ENCODE measurements at places on chromosomes 16 and 17.

DNA sequence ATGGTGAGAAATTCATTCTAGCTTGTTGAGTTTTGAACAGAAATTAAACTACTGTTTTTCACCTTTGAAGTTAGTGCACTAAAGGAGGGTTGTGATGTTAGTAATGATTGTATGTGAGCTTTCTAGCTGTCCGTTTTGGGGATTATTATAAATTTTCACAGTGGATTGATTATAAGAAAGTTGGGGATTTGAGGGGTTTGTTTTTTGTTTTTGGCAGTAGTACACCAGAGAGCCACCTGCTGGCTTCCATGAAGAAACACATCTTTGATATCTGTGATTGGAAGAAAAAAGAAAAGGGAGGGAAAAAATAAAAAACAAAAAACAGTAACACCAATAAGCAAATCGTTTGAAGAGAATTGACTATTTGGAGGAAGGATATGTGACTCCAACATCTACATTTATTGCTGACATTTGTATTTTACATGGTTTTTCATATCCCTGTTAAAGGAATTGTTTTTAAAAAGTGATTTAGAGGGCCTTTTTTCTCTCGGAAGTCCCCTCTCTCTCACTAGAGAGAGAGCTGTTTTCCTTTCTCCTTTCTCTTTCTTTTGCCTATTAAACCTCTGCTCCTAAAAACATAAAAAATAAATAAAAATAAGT, 1469.5 kb upstream of the GOT2 start:
- DNase-seq: peak; percentile 16

- peak; percentile 35 for DNase-seq
Observed at GRCh38 chr17:10156948-10157607, 41.3 kb downstream of the GAS7 start.

DNA sequence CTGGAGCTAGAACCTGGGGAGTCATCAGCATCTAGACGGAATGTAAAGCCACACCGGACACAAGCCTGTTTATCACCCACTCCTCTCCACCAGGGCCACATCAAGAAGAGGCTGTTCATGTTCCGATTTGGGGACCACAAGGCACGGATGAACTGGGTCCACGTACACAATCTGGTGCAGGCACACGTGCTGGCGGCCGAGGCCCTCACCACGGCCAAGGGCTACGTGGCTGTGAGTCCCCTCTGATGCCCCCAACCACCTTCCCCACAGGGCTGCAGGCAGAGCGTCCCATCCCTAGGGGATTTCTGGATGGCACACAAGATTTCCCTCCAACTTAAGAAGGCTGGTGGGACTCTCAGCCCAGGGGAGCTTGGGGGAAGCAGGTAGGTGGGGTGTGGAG, 19.1 kb downstream of the SDR42E2 start:
- DNase-seq: no peak

DNA sequence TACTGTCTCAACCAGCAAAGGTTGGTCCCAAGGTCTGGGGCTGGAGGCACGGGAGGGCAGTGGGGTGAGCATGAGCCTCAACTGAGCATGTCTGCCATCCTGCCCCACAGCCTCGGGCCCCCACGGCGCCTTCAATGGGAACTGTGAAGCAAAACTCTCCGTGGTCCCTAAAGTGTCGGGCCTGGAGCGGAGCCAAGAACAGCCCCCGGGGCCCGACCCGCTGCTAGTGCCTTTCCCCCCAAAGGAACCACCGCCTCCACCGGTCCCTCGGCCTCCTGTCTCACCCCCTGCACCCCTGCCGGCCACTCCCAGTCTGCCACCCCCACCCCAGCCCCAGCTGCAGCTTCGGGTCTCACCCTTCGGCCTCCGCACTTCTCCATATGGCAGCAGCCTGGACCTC, 4.2 kb downstream of the FBRS start:
- DNase-seq: no peak

DNA sequence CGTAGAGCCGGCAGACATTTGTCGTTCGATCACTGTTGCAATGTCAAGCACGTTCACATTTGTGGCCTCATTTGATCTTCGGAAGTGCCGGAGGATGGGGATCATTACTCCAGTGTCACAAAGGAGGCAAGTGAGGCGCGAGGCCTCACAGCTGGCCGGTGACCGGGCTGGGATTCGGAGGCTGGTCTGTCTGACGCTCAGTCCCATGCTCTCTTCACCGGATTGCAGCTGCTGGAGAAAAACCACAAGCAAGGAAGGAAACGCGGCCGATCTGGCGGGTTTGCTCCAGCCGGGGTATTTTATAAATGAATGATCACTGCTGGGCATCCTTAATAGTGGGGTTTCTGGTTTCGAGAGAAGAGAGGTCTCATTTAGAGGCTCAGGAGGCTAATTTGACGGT, 127.8 kb downstream of the OR1D5 start:
- DNase-seq: no peak

- DNase-seq: no peak
Observed at GRCh38 chr16:84606081-84606875, 11.6 kb downstream of the COTL1 start.

- DNase-seq: no peak
Observed at GRCh38 chr17:10579270-10579669, 29.8 kb upstream of the MYH2 start.

DNA sequence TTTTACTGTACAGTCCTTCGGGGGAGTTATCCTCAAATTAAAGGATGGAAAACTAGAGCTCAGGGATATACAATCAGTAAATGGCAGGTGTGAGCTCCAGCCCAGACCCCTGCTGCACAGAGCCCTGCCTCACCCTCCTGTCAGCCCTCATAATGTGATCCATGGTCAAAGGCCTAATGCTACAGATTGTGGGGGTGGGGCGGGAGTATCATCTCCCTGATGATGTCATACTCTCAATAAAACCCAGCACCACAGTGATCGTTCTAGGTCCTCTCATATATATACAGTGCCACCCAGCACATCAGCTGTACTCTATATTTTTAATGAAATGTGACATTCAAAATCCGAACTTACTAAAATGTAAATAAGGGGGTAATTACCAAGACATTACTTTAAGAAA, 61.5 kb downstream of the SLC39A11 start:
- DNase-seq: no peak

GRCh38 chr16:86042996-86043725, 144.2 kb downstream of the IRF8 start:
- no peak for DNase-seq

GRCh38 chr16:2692251-2692947, 10.1 kb downstream of the KCTD5 start:
- no peak for DNase-seq

DNA sequence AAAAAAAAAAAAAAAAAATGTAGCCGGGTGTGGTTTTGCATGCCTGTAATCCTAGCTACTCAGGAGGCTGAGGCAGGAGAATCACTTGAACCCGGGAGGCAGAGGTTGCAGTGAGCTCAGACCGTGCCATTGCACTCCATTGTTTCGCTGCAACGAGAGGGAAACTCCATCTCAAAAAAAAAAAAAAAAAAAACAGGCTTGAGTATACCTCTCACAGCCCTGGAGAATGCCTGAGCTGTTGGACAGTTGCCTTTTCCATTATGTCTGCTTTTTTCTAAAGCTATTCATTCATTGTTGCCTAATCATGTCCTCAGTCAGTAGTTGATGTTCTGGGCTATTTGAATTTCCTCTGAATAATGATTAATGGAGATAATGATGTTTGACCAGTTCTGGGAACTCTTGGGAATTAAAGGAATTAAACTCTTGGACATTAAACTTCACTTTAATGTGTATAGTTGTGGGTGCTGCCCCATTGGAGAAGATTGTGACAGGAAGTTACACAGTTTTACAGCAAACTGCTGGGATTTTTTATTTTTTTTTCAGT, 11.8 kb downstream of the HMOX2 start:
- DNase-seq: peak; percentile 31

DNA sequence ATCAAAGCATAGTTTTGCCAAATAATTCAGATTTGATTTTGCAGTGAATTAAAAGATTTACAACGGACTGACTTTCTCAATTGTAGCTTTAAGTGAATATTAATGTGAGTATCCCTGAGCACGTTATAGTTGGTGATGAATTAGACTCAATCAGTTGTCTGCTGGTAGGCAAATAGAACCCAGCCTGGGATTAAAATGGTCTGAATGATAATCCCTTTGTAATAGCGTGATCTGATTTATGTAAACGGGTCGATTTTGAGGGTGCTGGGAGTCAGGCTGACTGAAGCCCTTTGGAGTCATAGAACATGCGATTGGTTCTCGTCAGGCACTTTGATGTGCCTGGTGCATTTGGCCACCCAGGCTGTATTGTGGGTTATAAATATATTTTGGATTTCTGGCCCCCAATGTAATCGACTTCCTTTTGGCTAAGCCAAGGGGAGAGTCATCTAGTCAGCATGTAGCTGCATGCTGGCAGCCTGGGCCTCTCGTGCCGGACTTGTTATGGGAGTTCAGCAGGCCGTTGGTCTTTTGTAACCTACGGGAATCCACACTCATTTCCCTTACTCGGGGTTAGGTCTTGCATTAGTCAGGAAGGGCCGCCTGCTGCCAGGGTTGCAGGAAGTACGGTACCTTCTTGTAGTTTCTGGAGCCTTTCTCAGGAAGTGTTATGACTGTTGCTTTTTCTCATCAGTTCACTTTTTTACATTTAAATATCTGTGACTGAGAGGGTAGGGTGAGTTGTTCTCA, 5.4 kb downstream of the PGS1 start:
- DNase-seq: peak; percentile 96

DNA sequence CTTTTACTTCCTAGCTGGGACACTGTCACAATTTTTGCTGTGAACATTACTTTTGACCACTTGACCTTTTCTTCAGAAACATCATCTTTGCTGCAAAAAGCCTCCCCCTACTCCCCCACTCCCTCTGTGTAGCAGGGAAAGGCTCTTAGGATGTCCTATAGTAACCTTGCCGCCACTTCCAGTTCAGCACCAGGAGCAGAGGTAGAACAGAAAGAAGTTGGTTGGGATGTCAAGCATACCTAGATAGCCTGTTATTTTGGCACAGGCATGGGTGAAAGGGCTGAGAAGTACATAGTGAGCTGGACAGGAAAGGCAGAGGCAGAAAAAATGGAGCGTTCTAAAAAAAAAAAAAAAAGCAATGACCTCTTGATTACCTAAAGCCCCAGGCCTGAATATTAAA, 31.3 kb downstream of the SMIM36 start:
- DNase-seq: no peak

- no peak for DNase-seq
Observed at GRCh38 chr16:68892214-68892613, 48.9 kb downstream of the TANGO6 start.

DNA sequence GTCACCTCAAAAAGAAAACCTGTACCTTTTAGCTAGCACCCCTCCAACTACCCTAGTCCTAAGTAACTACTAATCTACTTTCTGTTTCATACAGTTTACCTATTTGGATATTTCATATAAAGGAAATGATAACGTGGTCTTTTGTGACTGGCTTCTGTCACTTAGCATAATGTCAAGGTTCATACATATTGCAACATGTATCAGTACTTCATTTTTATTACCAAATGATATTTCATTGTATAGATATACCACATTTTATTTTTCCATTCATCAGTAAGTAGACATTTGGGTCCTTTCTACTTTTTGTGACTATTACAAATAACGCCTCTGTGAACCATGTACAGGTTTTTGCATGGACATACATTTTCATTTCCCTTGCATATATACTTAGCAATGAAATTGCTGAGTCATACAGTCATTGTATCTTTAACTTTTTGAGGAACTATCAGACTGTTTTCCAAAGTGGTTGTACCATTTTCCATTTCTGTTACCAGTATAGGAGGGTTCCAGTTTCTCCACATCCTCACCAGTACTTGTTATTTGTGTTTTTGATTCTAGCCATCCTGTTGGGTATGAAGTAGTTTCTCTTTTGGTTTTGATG, 23.7 kb downstream of the MOSMO start:
- DNase-seq: no peak

DNA sequence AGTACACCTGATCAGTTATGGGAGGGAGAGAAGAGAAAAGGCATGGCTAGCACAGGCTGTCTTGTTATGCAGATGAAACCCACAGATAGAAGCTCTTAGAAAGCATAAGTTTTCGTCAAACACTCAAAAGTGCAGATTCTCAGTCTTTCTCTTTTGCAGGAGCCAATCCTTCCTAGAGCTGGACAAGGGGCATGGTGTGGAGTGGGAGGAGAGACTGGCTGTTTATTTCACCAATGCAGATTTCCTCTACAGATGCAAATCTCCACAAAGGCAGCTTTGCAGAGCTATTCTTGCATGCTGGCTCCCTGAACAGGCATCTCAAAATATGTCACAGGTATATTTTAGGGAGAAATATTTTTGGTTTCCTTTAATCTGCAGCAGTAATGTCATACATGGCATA, 1400.7 kb downstream of the CDH8 start:
- no peak for DNase-seq

- peak; percentile 59 for DNase-seq
Observed at GRCh38 chr17:2982854-2983253, 80.6 kb downstream of the OR1D5 start.

DNA sequence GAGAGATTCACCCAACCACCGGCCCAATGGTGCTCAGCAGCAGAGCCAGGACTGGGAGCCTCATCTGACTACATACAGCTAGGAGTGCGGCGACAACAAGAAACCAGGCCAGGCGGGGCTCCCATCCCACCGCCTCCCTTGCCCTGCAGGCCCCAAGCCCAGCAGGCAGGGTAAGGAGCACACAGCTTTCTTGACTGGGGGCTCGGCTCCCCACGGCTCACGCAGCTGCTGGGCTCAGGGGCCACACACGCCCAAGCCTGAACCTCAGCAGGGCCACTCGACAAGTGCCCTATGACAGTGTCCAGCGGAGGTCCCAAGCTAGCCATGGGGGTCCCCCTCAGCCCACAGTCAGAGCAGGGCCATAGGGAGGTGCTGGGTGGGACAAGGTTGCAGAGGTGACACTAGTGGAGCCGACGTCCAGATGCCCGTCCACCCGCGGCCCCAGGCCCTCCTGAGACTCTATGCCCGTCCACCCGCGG, 13.7 kb downstream of the PIEZO1 start:
- DNase-seq: no peak

- DNase-seq: no peak
Observed at GRCh38 chr17:21171309-21171922, 42.5 kb downstream of the TMEM11 start.

DNA sequence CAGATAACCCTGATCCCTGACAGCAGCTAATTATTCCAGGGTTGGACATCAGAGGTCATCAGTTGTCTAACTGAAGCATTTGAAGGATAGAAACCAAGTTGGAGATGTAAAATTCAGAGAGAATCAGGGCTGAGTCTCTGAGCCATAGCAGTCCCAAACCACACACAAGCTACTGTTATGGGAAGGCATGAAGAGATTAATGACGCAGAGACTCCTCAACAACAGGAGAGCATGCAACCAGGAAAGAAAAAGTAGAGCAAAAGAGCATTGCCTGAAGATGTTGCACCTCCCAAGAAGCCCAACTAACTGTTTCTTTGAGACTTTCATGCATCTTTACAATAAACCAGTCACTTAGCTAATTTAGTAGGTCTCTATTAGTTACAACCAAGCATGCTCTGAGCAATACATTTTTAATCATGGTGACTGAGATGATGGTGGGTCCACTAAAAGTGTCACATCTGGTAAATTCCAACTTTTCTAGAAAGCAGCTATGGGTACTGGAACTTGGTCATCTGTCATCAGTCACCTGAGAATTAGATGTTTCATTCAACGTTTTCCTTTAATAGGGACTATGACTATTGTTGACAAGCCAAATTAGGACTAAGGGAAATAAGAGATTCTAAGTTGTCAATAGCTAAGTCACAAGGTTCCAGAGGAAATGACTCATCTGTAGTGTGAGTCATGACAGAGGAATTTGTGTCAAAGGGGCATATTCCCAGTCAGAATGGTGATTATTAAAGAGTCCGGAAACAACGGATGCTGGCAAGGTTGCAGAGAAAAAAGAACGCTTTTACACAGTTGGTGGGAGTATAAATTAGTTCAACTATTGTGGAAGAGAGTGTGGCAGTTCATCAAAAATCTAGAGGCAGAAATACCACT, 239.8 kb downstream of the CHD9NB start:
- DNase-seq: peak; percentile 78

GRCh38 chr16:54285414-54286089, 1.0 kb downstream of the IRX3 start:
- DNase-seq: peak; percentile 52

Data from fibroblast of skin of back (primary cell).